ENCODE measurements at places on chromosomes 6 and 20. TPM values are rescaled to one million over a fixed set of nuclear protein-coding genes. Genes with fewer than 3 reads are reported as not detected.
A peak's percentile ranks its signal among the peaks of the same experiment; 100 is the strongest.

DNA sequence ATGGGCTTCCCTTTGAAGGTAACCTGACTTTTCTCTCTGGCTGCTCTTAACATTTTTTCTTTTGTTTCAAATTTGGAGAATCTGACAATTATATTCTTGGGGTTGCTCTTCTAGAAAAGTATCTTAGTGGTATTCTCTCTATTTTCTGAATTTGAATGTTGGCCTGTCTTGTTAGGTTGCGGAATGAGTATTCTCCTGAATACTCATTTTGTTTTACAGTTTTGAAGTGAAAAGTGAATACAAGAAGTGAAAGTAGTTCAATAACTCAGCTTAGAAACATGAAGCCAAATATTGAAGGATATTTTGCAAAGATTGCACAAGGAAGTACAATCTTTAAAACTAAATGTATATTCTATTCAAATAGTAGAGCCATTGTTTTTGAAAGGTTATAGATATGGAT is 120.2 kb upstream of the MAP3K4 start:
- no peak for DNase-seq

HLA-DMA gene
- polyA plus RNA-seq: 14.7 TPM

DNA sequence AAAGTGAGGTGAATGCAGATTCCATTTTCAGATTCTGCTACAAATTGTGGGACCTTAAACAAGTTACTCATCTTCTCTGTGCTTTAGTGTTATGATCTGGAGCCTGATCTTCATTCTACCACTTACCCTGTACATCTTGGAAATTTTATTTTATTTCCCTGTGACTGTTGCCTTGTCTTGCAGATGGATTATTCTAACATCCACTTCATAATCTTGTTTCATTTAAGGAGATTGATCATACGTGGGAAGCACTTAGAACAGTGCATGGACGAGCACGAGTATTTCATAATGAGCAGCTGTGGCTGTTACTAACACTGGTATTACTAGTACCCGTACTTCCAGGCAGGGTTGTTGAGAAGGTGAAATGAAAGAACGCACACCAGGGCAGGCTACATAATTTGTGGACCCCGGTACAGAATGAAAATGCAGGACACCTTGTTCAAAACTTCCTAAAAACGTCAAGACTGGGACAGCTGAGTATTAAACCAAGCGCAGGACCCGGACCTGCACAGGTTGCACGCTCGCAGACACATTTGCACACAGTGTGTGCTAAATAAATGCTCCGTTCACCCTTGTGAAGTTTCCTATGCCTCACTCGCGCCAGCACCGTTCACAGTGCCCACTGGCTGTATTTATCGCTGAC is 535 bp upstream of the CCDC170 start:
- no peak for DNase-seq

DNA sequence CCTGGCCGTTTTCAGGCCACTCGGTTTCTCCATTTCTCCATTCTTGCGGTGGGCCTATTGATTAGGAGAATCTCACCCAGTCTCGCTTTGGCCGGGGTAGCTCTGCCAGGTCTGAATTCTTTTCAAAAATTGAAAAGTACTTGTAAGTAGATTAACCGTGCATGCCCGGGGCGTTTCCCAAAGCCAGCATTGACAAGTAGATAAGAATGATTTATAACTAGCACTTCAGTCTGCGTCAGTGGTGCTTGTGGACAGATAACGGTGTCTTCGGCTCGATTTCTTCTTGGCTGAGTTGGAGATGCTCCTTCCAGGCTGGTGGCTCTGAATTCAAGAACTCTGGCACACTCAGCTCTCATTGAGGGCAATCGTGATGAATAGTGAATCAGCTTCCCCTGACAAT is 29.0 kb downstream of the SLC24A3 start:
- DNase-seq: no peak

DNA sequence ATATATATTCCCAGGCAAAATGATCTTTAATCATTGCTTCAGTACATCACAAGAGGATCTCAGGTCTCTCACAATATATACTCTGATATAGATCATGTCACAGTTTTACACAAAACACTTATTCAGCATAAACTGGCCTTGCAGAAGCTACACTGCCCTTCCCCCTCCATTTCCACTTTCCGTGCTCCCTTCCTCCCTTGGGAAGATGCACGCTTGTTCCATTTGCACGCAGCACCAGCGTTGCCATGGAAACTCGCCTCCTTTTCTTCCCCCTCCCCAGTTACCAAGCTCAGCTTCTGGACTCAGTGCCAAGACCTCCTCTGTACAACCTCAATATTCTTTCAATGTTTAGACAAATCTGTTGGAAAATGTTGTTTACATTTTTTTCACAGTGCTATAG is 154.6 kb downstream of the RFPL4B start:
- DNase-seq: peak; percentile 57

ATP9A gene
- 62.4 TPM for polyA plus RNA-seq

GRCh38 chr6:169070506-169071176 is 183.0 kb downstream of the THBS2 start:
- DNase-seq: no peak

- DNase-seq: no peak
These were observed 37.4 kb upstream of the FAM135A start for GRCh38 chr6:70375882-70376281.

GRCh38 chr6:43331891-43332290 is 23.3 kb upstream of the CRIP3 start:
- no peak for DNase-seq

MUC21 gene
- not detected for polyA plus RNA-seq

GRCh38 chr20:33127422-33128097 is 40.4 kb upstream of the BPIFA2 start:
- DNase-seq: no peak

PRR18 gene
- polyA plus RNA-seq: 0.12 TPM

CTAGE9 gene
- 0.55 TPM for polyA plus RNA-seq

DNA sequence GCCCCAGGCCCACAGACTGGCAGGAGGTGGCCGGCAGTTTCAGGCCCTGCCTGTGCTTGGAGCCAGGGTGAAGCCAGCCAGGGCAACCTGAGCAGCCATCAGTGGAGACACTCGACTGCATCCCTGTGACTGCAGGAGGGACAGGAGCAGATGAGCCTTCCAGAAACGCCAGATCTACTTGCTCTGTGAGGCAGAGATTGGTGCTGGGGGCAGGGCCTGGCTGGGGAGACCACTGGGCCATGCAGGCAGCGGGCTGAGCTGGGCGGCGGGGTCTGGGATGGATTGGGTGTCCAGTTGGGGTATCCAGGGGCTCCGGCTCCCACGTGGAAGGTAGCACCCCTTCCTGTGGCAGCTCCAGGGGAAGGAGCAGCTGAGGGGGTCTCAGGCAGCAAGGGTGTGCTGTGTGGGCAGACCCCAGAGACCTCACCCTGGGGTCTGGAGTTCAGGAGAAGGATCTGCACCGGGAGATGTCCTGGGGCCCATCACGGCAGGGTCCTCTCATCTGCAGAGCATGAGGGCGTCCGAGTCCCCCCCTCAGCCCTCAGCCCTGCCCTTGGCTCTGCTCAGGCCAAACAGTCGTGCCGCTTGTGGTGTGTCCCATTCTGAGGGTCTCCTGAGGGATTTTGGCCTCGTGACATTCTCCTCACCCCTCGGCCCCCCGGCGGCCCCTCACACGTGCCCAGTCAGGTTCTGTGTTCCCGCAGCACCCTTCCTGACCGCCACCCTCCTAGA is 334.9 kb downstream of the TAF4 start:
- DNase-seq: no peak

GRCh38 chr6:160293844-160294243 is 35.2 kb upstream of the SLC22A2 start:
- DNase-seq: no peak
